ENCODE measurements at places on chromosomes 7 and 10.

GRCh38 chr10:77031531-77032187 lies 605.9 kb downstream of the KCNMA1 start:
- no peak for DNase-seq

GRCh38 chr7:104643587-104644217 lies 315.3 kb downstream of the LHFPL3 start:
- DNase-seq: no peak

- no peak for DNase-seq
These were observed 12.2 kb upstream of the ZNF273 start for GRCh38 chr7:64890761-64891362.

- no peak for DNase-seq
These were observed 621.3 kb downstream of the GALNT17 start for GRCh38 chr7:71753236-71753635.

DNA sequence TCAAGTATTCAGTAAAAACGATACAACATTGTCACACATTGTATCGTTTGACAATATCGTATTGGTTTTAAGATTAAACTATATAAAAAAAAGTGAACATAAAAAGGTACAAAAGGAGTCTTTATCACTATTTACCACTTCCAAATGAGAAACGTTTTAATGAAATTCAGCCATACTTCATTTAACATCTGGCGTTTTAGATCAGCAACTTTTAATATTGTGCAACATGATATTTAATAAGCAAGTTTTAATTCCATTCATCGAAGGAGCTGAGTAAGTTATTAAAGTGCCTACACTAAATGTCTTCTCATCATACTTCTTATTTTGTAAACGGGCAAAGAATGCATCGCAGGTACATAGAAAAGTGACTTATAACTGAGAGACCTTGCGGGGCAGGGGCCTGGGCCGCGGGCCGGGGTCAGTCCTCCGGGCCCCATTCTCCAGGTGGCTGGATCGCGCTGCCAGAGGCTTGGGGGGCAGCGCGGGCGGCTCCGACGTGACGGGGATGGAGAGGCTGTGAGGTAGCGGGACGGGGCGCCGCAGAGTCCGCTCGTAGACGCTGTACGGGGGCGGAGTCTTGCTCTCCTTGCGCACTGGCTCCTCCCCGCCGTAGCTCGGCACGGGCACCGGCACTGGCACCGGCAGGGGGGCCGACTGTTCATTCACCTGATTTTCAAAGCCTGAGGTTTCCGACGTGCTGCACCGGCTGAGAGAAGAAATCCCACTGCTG lies 165.8 kb upstream of the IMMP2L start:
- no peak for DNase-seq

DNA sequence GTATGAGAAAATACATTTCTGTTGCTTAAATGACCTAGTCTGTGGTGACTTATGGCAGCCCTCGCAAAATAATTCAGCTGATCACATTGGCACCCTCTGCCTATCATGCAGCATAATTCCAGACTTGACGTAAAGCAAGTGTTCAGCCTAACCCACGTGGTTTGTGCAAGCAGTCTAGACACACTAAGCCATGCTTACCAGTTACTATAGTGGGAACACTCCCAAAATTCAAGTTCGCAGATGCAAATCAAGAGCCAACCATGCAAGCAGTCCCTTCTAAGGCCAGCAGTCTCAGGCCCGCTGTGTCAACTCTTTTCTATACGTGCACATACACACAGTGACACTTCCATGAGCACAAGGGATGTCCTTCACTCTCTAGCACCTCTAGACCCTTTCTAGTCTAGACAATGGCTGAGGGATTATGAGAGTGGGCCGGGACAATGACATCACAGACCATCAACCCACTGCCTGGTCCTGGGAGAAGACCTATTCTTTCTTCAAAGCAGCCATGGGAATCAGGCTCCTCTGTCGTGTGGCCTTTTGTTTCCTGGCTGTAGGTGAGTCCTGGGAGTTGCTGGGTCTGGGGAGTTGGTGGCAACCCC lies 29.0 kb upstream of the PRSS1 start:
- no peak for DNase-seq

DNA sequence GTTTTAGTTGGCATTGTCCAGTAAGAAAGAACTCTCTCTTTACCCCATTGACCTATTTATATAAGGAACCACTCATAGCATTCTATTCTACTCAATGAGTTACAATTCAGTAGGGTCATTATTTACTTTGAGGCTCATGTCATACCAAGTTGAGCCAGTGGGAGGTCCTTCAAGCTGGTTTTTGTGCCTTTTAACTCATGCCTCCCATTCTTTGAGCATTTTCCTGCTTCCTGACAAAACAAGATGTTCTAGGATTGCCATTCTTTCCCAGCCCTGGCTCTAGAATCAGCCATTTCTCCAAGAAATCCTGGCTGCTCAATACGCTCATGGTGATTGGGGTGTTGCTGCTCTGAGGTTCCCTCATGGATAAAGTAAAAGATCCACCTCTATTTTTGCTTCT lies 250.1 kb downstream of the ABCA13 start:
- no peak for DNase-seq

- no peak for DNase-seq
These were observed 204.6 kb downstream of the HECW1 start for GRCh38 chr7:43317075-43317474.

- no peak for DNase-seq
These were observed 46.0 kb downstream of the GBF1 start for GRCh38 chr10:102291221-102291905.

GRCh38 chr10:8238986-8239385 lies 184.5 kb downstream of the GATA3 start:
- no peak for DNase-seq

DNA sequence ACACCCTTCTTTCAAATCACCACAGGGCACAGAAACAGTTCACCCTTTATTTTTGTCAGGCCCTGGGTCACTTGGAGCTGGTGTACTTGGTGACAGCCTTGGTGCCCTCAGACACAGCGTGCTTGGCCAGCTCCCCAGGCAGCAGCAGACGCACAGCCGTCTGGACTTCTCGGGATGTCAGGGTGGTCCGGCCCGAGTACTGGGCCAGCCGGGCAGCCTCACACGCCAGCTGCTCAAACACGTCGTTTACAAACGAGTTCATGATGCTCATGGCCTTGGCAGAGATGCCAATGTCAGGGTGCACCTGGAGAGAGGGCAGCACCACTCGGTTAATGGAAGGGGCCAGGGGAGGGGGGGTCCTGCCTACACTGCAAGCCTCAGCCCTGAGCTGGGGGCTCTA lies 2.5 kb downstream of the H2BK1 start:
- no peak for DNase-seq
